ENCODE measurements at places on chromosomes 4 and X. TPM values are rescaled to one million over a fixed set of nuclear protein-coding genes. Genes with fewer than 3 reads are reported as not detected.

DNA sequence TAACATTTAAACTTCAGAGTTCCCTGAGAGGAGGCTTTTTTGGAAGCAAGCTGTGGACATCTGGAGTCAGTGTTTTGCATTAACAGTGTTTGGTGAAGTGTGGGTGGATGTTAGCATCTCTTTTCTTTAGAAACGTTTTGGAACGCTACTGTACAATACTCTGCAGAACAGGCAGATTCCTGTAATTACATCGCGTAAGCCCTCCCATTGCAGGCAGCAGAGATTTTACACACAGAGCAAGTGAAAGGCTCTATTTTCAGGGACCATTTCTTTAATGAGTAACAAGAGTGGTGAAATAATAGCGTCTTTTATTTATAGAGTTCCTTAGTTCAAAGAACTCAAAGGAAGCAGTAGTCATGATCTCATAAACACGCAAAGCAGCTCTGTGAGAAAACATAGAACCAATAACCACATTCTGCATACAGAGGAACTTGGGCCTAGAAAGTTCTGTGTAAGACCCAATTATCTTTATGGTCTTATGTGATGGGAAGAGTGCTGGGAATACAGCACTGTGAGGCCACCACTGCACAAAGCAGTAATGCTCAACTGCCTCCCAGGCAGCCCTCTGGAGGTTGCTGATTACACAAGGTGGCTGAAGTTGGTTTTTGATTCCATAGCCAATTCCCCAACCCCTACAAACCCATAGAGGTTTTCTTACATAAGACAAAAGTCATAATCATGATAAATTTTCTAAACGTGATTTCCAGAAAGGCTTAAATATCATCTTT, 298.7 kb upstream of the EPHA5 start:
- no peak for DNase-seq
- no peaks in the 10 kb centered on the region for H3K27me3 ChIP-seq
- no peak overlapping the region for H3K4me3 ChIP-seq
- no peaks in the 10 kb centered on the region for H3K4me1 ChIP-seq
- no peaks in the 10 kb centered on the region for H3K36me3 ChIP-seq

DNA sequence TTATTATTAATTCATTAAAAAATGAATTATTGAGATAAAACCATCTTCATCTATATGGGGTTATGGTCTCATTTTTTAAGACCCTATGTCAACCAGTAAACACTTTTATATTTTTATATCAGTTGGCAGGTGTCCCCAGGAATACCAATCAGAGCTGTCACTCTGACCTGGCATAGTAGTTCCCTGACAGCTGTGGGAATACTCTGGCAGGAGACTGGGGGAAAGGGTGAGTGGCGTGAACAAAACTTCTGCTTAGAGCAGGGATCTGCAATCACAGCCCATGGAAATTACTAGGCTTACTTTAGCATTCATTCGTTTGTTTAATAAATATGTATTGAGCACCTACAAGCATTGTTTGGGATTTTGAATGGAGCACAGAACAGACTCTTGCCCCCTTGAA, 254.1 kb upstream of the KLF3 start:
- H3K4me1 ChIP-seq: peaks cover 22% of the 10 kb centered on the region
- no peaks in the 10 kb centered on the region for H3K36me3 ChIP-seq
- H3K27me3 ChIP-seq: no peaks in the 10 kb centered on the region
- DNase-seq: no peak

DNA sequence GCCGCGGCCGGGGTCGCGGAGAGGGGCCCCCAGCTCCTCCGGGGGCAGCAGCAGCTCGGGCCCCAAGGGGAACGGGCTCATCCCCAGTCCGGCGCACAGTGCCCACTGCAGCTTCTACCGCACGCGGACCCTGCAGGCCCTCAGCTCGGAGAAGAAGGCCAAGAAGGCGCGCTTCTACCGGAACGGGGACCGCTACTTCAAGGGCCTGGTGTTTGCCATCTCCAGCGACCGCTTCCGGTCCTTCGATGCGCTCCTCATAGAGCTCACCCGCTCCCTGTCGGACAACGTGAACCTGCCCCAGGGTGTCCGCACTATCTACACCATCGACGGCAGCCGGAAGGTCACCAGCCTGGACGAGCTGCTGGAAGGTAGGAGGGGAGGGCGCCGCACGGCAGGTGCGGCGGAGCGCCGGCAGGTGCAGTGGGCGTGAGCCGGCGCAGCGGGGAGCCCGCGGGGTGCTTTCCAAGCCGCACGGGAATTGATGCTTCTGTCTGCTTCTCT, 886 bp downstream of the DCLK2 start:
- no peaks in the 10 kb centered on the region for H3K4me1 ChIP-seq
- peaks cover 5% of the 10 kb centered on the region for H3K36me3 ChIP-seq
- DNase-seq: peak; percentile 51
- no peak overlapping the region for H3K27ac ChIP-seq

The MAGEA11 gene
- not detected for total RNA-seq

DNA sequence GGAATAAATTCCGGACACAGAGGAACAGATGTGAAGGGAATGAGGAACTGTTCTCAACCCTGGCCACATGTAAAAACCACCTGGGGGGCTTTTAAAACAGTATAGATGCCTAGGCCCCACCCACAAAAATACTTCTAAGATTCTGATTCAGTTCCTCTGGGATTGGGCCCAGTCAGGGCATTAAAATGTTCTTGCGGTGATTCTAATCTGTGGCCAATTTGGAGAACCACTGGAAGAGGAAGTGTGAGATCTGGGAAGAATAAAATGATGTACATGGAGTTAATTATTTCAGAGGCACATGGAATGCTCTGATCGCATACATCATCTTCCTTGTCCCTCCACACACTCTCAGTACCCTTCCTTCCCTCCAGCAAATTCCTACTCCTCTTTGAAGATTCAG, 192.2 kb downstream of the APBB2 start:
- no peaks in the 10 kb centered on the region for H3K36me3 ChIP-seq
- DNase-seq: no peak
- no peak overlapping the region for H3K4me3 ChIP-seq
- H3K4me1 ChIP-seq: no peaks in the 10 kb centered on the region

GRCh38 chrX:23902419-23902818, 5.3 kb downstream of the APOO start:
- DNase-seq: no peak
- H3K27me3 ChIP-seq: no peaks in the 10 kb centered on the region
- H3K36me3 ChIP-seq: peaks cover 7% of the 10 kb centered on the region
- H3K27ac ChIP-seq: no peak overlapping the region
- H3K4me1 ChIP-seq: peaks cover 28% of the 10 kb centered on the region
- H3K4me3 ChIP-seq: no peak overlapping the region

DNA sequence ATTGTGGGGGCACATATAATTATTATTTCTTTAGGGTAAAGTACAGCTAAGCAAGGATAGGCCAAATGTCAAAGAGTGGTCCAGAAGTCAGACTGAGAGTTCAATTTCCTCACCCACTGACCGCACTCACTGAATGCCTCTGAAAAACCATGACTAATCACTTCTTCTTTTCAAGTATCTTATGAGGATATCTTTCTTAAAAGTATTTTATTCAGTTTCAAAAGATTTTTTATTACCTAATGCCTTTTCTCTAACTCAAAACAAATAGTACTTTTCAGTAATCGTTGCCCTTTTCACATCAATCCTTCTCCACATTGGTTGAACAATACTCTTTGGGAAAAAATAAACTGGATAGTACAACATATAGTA, 61.7 kb upstream of the CAMK2D start:
- H3K36me3 ChIP-seq: no peaks in the 10 kb centered on the region
- no peak for DNase-seq
- H3K4me1 ChIP-seq: no peaks in the 10 kb centered on the region
- no peak overlapping the region for H3K27ac ChIP-seq
- H3K27me3 ChIP-seq: no peaks in the 10 kb centered on the region

- no peaks in the 10 kb centered on the region for H3K36me3 ChIP-seq
- no peak overlapping the region for H3K27ac ChIP-seq
Measured at GRCh38 chr4:61312526-61312925, 112.4 kb downstream of the ADGRL3 start.

The REPS2 gene
- total RNA-seq: 14.5 TPM

GRCh38 chr4:109752525-109752924, 22.7 kb upstream of the PLA2G12A start:
- no peak overlapping the region for H3K4me3 ChIP-seq
- H3K36me3 ChIP-seq: peaks cover 5% of the 10 kb centered on the region
- H3K27me3 ChIP-seq: no peaks in the 10 kb centered on the region
- DNase-seq: no peak
- no peaks in the 10 kb centered on the region for H3K4me1 ChIP-seq

DNA sequence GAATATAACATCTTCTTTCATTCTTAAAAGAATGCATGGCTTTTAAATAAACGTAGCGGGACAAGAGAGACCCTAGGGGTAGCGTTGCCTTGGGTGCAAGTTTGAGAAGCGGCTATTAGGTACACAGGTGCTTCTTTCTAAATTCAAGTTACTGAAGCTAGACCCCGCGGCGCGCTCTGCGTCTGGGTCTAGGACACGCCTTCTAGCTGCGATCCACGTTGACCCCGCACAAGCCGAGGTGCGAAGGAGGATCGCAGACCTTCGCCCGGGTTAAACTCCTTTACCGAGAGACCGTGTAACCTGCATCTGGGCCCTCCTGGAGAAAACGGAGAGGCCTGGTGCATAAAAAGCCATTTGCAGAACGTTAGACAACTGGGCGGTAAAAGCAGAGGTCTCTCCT, 25.5 kb upstream of the EXOC1L start:
- H3K4me1 ChIP-seq: peaks cover 14% of the 10 kb centered on the region
- no peaks in the 10 kb centered on the region for H3K36me3 ChIP-seq
- no peak for DNase-seq
- H3K4me3 ChIP-seq: no peak overlapping the region
- H3K27me3 ChIP-seq: no peaks in the 10 kb centered on the region

- H3K4me1 ChIP-seq: no peaks in the 10 kb centered on the region
- no peak overlapping the region for H3K4me3 ChIP-seq
- no peaks in the 10 kb centered on the region for H3K27me3 ChIP-seq
- H3K36me3 ChIP-seq: no peaks in the 10 kb centered on the region
- H3K27ac ChIP-seq: no peak overlapping the region
Measured at GRCh38 chrX:63935835-63936234, 150.8 kb upstream of the ARHGEF9 start.

GRCh38 chr4:149353241-149353640, 462.4 kb downstream of the IQCM start:
- no peak overlapping the region for H3K4me3 ChIP-seq
- no peak for DNase-seq
- H3K27ac ChIP-seq: no peak overlapping the region
- no peaks in the 10 kb centered on the region for H3K4me1 ChIP-seq
- H3K27me3 ChIP-seq: no peaks in the 10 kb centered on the region

GRCh38 chrX:152025656-152026440, 51.4 kb upstream of the GABRE start:
- no peaks in the 10 kb centered on the region for H3K4me1 ChIP-seq
- no peak for DNase-seq
- no peaks in the 10 kb centered on the region for H3K36me3 ChIP-seq
- no peak overlapping the region for H3K4me3 ChIP-seq
- no peak overlapping the region for H3K27ac ChIP-seq

The HTN3 gene
- total RNA-seq: not detected

DNA sequence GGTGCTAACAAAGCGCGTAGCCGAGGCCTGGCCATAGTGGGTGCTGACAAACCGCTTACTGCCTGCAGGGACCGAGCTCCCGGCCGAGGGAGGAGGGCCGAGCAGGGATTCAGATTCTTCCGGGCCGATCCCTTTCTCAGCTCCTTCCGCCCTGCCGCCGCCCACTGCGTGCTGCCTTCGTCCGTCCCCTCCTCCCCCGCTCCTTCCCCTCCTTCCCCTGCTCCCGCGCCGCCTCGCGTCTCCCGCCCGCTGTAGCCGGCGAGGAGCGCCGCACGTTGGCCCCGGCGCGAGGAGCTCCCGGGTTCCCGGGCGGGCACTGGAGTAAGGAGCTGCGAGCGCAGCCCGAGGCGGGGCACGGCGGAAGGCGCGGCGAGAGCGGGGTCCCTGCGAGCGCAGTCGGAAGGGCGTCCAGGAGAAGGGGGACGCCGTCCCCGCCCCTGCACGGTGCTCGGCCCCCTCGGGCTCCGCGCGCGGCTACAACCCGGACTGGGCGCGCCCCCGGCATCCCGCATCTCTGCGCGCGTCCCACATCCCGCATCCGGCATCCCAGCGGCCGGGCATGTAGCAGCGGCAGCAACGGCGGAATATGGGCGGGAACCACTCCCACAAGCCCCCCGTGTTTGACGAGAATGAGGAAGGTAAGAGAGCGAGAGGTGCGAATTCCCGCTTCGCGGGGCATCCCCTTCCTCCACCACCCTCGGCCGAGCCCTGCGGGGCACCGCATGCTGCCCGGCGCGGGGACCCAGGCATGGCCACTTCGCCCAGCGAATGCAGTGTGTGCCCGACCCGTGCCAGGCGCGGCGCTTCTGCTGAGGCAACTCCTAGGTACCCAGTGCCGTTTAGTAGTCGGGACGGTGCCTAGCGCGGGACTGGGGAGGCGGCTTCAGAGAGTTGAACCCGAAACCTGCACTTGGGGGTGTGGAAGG, at the start of gene STK32B:
Gene STK32B, plus strand, starts transcription at position 203 of the 926 bp plus-strand sequence.
- no peaks in the 10 kb centered on the region for H3K36me3 ChIP-seq
- peak within 1 kb of the TSS; percentile 41 for H3K4me3 ChIP-seq
- DNase-seq: peak; percentile 10
- H3K27ac ChIP-seq: no peak within 1 kb of the TSS
- H3K4me1 ChIP-seq: no peaks in the 10 kb centered on the region

DNA sequence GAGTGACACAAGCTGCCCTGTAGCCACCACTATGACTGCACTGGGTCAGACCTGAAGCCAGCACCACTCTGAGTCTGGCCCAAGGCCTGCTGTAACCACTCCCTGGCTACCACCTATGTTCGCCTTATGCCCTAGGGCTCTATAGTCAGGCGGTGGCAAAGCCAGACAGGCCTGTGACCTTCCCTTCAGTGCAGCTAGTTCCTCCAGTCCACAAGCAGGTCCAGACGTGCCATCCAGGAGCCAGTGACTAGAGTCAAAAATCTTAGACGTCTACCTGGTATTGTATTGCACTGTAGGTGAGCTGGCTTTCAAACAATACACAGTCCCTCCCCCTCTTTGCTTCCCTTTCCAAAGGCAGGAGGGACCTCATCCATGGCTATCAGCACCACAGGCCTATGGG, 54.0 kb upstream of the RNF128 start:
- H3K4me1 ChIP-seq: no peaks in the 10 kb centered on the region
- no peak for DNase-seq
- no peaks in the 10 kb centered on the region for H3K36me3 ChIP-seq
- no peaks in the 10 kb centered on the region for H3K27me3 ChIP-seq

DNA sequence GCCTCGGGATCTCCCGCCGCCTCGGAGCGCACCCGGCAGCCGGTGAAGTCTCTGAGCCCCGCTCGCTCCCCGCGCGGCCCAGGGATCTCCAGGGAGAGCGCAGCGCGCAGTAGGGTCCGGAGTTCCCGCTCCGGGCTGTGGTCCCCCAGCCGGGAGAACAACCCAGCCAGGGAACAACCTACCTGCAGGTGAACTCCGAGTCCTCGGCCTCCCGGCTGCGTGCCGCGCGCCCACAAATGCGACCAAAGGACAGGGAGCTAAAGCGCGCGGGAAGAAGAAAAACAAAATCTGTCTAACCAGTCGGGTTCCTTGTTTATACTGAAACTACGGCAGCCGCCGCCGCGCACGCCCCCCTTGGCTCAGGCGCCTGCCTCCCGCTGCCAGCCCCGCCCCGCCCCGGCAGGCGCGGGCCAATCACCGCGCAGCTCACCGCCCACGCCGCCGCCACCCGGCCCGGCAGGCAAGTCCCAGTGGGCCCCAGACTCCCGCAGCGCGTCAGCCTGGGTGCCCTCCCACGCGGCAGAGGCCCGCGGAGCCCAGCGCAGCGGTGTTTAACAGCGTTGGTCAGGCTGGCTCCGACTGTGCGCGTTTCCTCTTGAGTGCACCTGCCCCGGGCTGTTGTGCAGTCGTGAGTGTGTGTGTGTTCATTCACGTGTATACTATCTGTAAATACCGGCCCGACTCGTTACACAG, at the start of gene RASGEF1B:
Gene RASGEF1B, minus strand, starts transcription at position 320 of the 693 bp plus-strand sequence. CDS start 12,399 bp downstream, outside the sequence.
- peak within 1 kb of the TSS; percentile 87 for H3K4me3 ChIP-seq
- peak; percentile 90 for DNase-seq
- H3K4me1 ChIP-seq: peaks cover 26% of the 10 kb centered on the region
- H3K27me3 ChIP-seq: no peaks in the 10 kb centered on the region
- peaks cover 29% of the 10 kb centered on the region for H3K36me3 ChIP-seq

Measured in Calu3 (cell line).